HCEC 1CT (cell line): ENCODE measurements at places on chromosomes 12 and 14.

- DNase-seq = no peak
Observed at GRCh38 chr12:14769466-14769968, 33.8 kb downstream of the WBP11 start.

DNA sequence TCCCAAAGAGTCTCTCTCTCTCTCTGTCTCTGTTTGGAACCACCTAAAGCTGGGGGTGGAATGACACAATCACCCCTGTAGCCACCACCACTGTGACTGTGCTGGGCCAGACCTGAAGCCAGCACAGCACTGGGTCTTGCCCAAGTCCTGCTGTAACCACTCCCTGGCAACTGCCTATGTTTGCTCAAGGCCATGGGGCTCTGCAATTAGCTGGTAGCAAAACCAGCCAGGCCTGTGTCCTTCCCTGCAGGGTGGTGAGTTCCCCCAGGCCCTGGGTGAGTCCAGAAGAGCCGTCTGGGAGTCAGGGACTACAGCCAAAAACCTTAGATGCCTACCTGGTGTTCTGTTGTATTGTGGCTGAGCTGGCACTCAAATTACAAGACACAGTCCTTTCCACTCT, 50.8 kb downstream of the DGLUCY start:
- no peak for DNase-seq

GRCh38 chr14:45492876-45493275, 239.9 kb upstream of the MIS18BP1 start:
- no peak for DNase-seq

DNA sequence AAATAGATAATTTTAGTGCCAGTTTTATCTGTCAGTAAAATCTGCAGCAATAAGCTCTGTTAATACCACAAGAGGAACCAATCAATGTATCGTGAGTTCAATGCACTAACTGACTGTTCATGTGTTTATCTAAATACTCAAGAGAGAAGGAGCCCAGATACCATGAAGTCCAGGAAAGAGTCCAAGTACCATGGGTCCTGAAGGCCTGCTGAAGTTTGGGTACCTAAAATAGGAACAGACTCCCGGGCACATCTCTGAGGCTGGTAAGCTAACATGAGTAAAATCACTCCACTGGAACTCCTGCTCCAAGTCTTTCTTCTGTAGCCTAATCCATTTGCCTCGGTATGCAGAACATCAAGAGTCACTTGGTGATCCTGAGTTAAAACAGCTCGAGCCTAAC, 71.1 kb downstream of the PRKD1 start:
- no peak for DNase-seq

DNA sequence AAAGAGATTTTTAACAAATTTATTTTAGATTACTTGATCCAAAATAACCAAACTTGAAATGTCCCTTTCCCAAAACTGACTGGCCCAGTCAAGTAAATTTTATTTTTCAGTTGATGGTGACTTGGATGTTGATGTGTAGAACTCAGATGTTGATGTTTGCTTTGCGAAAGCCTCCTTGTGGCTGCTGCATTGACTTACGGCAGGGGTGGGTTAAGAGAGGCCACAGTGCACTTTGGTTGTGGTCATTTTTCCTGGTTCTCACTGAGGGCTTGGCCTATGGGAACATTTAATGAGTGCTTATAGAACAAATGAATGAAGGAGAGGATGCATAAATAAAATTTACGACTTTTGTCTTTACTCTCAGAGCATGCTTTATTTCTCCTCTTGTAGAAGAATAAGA, 52.6 kb downstream of the SLCO1B3 start:
- DNase-seq = no peak

- DNase-seq = no peak
Observed at GRCh38 chr14:101620821-101621785, 59.8 kb downstream of the DIO3 start.

DNA sequence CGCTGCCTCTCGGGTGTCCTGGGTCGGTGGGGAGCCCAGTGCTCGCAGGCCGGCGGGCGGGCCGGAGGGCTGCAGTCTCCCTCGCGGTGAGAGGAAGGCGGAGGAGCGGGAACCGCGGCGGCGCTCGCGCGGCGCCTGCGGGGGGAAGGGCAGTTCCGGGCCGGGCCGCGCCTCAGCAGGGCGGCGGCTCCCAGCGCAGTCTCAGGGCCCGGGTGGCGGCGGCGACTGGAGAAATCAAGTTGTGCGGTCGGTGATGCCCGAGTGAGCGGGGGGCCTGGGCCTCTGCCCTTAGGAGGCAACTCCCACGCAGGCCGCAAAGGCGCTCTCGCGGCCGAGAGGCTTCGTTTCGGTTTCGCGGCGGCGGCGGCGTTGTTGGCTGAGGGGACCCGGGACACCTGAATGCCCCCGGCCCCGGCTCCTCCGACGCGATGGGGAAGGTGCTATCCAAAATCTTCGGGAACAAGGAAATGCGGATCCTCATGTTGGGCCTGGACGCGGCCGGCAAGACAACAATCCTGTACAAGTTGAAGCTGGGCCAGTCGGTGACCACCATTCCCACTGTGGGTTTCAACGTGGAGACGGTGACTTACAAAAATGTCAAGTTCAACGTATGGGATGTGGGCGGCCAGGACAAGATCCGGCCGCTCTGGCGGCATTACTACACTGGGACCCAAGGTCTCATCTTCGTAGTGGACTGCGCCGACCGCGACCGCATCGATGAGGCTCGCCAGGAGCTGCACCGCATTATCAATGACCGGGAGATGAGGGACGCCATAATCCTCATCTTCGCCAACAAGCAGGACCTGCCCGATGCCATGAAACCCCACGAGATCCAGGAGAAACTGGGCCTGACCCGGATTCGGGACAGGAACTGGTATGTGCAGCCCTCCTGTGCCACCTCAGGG, 679 bp downstream of the ARF6 start:
- DNase-seq = peak; percentile 39

DNA sequence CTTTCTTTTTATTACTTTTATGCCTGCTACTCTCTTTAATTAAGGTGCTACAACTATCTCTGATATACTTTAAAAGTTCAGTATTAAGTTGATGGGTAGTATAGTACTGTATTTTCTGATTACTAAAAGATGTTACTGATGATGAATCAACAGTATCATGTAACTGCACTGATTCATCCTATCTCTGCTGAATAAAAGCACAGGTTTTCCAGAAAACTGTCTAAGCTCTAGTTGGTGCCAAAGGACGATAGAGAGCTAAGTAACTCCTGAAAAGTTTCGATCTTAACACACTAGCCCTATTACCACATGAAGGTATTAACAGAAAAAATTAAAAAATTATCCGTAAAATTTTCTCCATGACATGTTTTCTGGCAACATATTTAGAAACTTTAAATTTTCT, 2.1 kb downstream of the SCAF11 start:
- DNase-seq = peak; percentile 70

DNA sequence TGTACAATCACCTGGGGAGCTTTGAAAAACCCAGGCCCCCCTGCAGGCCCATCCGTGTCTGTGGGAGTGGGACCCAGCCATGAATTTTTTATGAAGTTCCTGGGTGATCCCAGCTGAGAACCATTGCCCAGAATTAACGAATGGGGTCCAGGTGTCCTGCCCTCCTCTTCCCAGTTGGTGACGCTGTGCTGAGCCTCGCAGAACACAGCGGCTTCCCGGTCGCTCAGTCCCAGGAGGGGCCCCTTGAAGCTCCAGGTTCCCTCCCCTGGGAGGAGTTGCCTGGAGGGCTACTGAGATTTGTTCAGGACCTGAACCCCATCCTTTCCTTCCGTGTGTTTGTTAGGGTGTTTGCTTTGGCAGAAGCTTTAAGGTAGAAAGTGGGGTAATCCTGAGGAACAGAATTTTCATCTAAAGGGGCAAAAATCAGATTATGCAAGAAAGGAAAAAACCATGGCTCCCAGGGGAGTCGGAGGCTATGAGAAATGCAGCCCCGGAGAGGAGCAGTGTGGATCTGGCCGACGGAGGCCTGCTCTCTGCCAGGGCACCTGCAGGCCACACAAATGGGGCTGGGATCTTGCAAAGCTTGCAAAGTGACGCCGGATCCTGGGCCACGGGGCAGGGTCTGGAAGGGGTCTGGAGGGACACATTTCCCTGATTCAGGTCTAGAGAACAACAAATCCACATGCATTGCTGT, 164.7 kb upstream of the PRMT8 start:
- DNase-seq = no peak

DNA sequence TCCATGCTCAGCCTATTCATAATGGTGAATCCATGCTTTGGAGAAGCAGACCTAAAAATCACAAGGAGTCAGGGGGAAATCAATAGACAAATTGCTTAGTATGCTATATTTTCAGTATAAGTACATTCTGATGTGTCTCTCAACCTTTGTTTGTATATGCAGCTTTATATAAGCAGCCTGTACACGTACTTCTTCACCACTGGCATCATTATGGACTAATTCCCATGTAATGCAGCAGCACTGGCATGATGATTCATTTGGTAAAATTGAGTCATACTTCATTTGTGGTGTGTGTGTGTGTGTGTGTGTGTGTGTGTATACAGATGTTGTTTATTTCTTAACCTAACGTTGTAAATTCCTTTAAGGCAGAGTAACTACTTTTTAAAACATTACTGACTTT, 10.9 kb downstream of the DCP1B start:
- DNase-seq = peak; percentile 97

GRCh38 chr12:64669270-64669842, 59.1 kb downstream of the RASSF3 start:
- no peak for DNase-seq

DNA sequence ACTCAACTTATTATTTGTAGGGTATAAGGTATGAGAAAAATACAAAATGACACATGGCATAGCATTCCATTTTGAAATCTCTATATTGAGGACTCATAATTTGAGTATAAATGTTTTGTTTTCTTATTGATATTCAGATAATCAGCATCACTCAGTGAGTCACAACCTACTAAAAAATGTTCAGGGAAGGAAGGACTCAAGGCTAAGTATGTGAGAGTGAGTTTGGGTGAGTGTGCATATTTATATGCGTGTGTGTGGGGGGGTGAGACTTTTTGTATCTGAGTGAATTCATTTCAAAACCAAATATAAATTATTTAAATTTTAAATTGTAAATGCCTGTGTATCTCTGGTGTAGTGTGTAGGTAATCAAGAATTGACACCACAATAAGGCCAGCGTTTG, 87.8 kb upstream of the PRKD1 start:
- peak; percentile 35 for DNase-seq

DNA sequence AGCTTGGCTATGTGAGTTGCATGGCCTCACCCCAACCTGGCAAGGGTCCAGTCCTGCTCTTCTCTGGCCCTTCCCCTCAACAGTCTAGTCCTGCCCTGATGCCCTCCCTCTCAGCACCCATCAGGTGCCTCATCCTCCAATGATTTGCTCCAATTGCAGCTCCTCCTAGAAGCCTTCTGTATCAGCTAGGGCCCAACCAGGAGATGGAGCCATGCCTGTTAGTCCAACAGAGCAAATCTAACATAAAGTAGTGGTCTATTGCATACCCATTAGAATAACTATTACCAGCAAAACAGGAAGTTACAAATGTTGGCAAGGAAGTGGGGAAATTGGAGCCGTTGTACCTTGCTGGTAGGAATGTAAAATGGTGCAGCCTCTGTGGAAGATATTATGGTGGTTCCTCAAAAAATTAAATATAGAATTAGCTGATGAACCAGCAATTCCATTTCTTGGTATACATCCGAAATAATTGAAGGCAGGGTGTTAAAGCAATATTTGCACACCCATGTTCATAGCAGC, 163.5 kb downstream of the VRK1 start:
- DNase-seq = no peak

GRCh38 chr12:101927036-101927435, 49.7 kb downstream of the DRAM1 start:
- DNase-seq = peak; percentile 56

- DNase-seq = no peak
Observed at GRCh38 chr14:75511201-75511600, 11.1 kb upstream of the BATF start.
